ENCODE measurements at places on chromosomes 6 and 20. TPM values are rescaled to one million over a fixed set of nuclear protein-coding genes. Genes with fewer than 3 reads are reported as not detected.

The ZNF341 gene
- 1.5 TPM for total RNA-seq

The NANP gene
- total RNA-seq = 1.4 TPM

The PNPLA1 gene
- not detected for total RNA-seq

- no peaks in the 10 kb centered on the region for H3K36me3 ChIP-seq
- no peak overlapping the region for H3K27ac ChIP-seq
- no peaks in the 10 kb centered on the region for H3K4me1 ChIP-seq
- DNase-seq = no peak
- no peak overlapping the region for H3K4me3 ChIP-seq
Measured at GRCh38 chr6:15614277-15614676, 48.6 kb downstream of the DTNBP1 start.

DNA sequence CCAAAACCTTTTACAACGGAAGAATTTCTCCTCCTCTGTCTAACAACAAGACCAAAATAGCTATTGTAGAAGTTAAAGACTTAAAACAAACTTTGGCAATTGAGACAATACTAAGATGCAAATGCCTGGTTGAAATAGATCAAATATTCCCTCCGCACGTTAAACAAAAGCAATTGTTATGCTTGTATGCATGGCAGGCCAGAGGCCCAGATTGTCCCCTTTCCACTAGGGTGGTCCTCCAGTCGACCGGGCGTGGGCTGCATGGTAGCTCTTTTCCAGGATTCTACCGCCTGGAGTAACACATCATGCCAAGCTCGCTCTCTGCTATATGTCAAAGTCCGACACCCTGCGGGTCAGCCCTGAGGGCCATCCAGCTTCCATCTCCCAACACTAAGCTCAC lies 234.7 kb downstream of the RNGTT start:
- H3K27me3 ChIP-seq = no peaks in the 10 kb centered on the region
- H3K36me3 ChIP-seq = no peaks in the 10 kb centered on the region
- DNase-seq = no peak
- H3K4me3 ChIP-seq = no peak overlapping the region

Data from pancreas (tissue), 10 donors.